Anterior cingulate cortex (tissue), 58 donors: ENCODE measurements at places on chromosomes 6 and 20.

DNA sequence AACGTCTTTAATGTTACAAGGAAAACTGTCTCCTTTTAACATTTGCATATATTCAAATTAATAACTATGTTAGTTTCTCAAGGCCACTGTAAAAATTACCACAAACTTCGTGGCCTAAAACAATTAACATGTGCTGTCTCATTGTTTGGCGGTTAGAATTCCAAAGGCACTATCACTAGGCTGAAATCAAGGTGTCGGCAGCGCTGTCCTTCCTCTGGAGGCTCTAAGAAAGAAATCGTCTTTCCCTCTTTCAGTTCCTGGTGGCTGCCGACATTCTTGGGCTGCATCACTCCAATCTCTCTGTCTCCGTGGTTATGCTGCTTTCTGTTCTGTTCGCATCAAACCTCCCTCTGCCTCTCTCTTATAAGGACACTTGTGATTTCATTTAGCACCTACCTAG is 4.2 kb downstream of the TPD52L1 start:
- no peak for DNase-seq

GRCh38 chr20:460707-461106 is 1.6 kb downstream of the TBC1D20 start:
- DNase-seq: no peak

- no peak for DNase-seq
Measured at GRCh38 chr6:41428996-41429421, 93.6 kb downstream of the NCR2 start.

DNA sequence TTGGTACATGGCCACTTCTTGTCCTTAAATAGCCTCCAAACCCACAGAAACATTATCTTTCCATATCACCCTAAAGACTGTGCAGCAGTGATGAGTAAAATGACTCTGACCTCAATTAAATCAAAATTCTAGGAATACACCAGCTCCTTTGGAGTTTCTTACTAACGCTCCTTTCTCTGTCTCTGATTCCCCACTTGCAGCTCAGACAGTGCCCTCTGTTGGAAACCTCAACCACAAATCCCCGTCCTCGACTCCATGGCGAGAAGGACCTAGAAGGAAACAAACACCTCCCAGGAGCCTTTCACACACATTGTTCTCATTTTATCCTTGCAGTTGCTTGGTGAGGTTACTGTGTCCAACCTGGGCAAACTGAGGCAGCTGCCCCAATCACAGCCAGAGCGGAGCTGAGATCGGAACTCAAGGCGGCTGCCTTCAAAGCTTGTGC is 17.7 kb upstream of the PARD6B start:
- no peak for DNase-seq

DNA sequence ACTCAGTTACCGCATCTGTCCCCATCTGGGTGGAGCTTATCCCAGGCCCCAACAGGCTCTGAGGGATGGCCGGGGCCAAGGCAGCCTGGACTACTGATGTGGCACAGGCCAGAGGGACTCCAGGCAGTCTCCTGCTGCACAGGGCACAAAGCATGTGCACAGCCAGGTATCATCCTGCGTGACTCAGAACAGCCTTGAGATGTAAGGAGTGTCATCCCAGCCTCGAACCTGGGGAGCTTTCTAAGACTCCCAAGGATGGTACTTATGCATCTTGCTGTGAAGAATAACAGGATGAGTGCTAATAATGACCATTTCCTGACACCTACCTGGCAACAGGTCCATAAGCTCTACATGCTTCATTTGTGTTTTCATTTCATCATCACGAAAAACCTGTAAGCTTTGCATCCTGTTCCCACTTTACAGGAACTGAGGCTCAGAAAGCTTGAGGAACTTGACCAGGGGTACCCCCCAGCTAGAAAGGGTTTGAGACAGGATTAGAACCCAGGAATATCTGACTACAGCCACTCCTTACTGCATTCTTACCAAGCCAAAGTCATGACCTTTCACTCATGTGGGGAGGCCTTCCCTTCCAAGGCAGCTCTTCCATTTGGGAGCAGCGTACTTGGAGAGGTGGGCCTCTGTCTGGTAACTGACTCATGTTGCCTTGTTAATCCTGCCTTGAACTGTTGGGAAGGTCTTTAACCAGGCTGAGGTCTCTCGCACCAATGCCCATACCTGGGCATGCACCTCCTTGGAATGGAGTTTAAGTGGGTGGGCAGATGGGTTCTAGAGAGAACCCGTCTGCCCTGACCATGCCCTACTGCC is 1.9 kb downstream of the TRIB3 start:
- no peak for DNase-seq

DNA sequence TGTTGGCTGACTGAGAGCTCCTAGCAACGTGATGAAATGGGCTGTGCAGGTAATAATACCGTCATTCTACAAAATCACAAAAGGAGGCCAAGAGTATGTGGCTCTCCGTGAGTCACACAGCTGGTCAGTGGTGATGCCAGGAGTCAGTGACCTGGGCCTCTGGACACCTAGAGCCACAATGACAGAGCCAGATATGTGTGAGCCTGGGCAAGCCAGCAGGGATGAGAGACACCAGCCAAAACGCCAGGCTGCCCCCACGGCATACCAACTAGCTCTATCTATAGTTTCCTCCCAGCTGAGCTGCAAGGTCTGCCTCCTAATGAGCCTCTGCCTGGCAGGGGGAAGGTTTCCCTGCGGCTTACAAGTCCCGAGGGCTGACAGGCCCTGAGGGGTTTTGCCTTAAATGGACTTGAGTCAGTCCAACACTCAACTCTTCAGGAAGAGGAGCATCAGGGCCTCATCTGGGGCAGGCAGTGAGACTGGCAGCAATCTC is 70.0 kb downstream of the CPNE5 start:
- DNase-seq: no peak

- DNase-seq: no peak
Measured at GRCh38 chr6:5672581-5673011, 334.1 kb downstream of the NRN1 start.

- no peak for DNase-seq
Measured at GRCh38 chr6:136171231-136171630, 78.9 kb downstream of the MTFR2 start.
